ENCODE measurements at places on chromosomes 16 and 17. TPM values are rescaled to one million over a fixed set of nuclear protein-coding genes. Genes with fewer than 3 reads are reported as not detected.

DNA sequence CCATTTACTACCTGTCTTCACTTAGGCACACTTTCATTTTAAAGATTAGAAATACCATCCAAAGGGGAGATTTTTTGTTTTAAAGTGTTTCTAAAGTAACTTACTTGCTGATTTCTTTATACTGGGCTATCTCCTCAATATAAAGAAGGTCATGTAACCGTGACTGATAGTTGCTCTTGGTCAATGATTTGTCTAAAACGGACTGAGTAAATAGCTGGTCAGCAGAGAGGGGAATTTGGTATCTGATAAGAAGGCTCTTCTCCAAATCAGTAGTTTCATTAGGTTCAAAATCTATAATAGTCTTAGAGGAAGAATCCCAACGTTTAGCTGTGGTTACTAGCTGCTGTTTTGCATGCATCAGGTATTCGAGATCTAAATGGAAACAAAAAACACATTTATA, 66.4 kb downstream of the HELZ start:
- no peak for DNase-seq

KRTAP4-9 gene
- not detected for total RNA-seq

DNA sequence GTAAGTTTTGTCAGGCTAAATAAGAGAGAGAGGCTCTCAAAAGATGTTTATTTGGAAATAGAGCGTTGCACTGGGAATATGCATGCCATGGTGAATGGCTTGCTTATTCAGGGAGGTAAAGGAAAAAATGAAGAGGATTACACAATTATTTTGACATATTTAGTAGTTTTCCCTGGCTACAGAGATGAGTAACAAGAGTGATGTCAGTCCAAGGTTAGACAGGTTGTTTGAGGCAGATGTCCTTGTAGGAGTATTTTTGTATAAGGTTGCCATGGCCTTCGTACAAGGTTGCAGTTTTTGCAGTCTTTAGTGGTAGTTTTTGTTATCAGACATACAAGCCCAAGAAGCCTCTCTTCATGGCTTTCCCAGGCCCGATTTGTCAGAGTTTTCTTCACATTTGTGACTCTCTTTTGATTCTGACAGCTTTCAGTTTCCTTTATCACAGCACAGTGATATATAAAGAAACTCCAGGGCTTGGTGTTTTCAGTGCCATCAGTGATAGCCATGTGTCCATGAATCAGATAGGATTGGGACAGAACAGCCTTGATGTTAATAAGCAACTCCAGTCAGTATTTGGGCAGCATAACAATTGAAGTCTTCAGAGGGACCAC, 18.7 kb upstream of the LGALS9 start:
- no peak for DNase-seq

- no peak for DNase-seq
Observed at GRCh38 chr16:70692130-70692872, 6.4 kb upstream of the MTSS2 start.

TMEM114 gene
- total RNA-seq: not detected

DNA sequence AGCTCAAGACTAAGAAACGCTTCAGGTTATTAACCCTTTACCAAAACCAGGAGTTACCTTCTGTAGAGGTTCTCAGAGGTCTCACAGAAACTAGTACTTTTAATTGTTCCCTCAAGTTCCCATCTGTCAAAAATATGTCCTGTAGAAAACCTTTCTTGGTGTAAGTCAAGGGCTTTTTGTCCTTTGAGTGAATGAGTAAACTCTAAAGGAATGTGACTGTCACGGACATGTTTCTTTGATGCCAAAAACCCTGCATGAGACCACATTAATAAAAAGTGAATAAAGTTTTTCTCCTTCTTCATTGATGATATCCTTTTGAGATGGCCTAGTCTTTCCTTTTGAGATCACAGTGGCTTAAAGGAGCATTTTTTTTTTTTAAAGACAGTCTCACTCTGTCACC, 102.9 kb downstream of the NLK start:
- DNase-seq: no peak

TMC5 gene
- 0.41 TPM for total RNA-seq

DNA sequence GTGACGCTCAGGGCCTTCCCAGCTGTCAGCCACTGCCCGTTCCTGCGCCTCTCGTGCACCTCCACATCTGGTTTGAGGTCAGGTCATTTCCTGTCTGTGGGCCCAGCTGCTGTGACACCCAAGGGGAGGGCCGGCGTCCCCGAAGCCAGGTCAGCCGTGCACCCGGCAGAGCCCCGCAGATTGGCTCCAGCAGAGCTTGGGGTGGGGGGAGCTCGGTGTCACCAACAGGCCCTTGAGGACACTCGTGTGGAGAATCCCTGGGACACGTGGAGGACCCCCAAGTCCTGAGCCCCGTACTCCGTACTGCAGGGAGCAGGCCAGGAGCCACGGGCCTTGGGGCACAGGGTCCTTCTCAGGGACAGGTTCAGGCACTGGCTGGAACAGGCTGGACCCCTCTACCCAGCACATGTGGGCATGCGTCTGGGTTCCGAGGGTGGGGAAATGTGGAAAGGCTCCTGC, 4.8 kb downstream of the SPATA2L start:
- no peak for DNase-seq

CHST6 gene
- total RNA-seq: 0.41 TPM

DNA sequence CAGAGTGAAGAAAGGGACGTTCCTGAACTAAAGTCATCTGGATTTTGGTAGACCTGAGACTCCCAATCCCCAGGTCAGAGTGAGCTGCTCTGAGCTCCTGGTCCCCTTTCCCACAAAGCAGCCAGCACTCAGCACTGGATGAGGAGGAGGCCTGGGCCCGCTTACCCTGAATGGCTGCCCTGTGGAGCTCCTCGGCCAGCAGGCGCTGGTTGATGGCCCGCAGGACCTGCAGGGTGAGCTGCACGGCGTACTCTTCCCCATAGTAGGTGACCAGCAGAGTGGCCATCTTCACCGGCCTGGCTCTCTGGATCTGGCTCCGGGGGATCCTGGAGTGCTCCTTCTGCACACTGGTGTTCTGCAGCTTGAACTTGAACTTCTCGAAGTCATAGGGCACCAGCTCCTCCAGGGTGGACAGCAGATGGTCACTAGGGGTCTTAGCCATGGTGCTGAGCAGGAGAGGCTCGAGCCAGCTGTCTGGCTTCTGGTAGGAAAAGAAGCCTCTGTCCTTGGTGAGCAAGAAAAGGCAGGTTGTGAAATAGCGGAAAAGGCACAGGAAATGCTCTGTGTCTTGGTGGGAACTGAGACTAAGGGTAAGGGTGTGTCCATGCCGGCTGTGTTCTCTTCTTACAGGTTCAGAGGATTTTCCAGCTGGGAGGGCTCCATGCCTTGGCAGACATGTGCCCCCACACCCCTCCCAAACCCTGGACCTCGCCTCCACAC, at the start of gene MEFV:
Gene MEFV (minus strand): TSS at position 488 of the 720 bp plus-strand sequence. CDS start 46 bp downstream, at position 442.
- DNase-seq: no peak

DNA sequence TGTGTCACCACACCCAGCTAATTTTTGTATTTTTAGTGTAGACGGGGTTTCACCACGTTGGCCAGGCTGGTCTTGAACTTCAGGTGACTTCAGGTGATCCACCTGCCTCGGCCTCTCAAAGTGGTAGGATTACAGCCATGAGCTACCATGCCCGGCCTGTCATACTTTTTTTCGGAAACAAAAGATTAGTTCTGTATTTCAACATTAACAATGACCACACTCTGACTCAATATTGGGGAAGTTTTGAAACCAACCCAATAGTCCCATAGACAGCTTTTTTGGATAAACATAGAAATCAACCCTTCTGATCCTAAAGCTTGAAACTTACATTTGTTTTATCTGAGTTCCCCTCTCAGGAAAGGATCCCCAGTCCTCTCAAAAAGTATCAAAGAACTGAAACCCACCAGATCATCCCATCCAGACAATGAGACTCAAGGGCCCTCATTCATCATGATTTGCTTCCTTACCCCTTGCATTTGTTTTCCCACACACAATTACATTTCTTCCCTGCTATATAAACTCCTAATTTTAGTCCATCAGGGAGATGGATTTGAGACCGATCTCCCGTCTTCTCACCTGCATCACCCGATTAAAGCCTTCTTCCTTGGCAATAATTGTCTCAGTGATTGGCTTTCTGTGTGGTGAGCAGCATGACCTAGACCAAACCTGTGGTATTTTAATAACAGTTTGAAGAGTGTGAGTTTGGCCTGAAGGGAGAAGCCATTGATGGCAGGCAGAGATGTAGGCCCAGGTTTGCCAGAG, 7.2 kb upstream of the AGRP start:
- DNase-seq: no peak

EPOP gene
- total RNA-seq: 0.82 TPM

LDHD gene
- 2.0 TPM for total RNA-seq

DNA sequence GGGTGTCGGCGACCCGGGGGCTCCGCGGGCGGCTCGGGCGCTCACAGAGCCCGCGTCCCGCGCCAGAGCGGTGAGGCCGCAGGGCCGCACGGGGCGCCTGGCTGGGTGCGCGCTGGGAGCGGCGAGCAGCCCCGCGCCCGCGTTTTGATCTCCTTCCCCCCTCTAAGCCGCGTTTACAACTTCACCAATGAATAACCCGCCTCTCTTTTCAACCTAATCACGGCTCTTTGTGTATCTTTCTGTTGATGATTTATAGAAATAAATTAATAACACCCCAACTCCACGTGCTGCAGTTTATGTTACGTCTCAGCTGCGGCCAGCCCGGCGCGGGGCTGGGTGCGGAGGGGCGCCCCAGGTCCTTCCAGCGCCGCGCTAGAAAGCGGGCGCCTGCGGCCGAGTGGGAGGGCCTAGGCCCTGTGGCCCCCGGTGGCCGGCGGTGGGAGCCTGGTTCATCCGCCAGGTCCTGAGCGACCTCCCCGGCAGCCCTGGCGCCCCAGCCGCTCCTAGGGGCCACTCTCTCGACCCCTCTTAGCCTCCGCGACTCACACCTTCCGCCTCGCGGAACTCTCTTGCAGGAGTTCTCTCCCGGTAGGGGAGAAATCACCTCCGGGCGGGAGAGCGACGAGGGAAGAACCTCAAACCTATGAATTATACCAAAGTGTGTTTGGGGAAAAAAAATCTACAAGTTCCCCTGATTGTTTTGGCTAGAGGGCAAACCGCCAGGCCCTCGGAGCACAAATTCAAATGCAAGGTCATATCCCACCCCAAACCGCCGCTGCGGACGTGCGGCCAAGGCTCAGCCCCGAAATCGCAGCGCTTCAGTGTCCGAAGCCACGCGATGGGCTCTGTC, 1.9 kb downstream of the HNF1B start:
- DNase-seq: no peak

SPN gene
- under 0.01 TPM for total RNA-seq

DNA sequence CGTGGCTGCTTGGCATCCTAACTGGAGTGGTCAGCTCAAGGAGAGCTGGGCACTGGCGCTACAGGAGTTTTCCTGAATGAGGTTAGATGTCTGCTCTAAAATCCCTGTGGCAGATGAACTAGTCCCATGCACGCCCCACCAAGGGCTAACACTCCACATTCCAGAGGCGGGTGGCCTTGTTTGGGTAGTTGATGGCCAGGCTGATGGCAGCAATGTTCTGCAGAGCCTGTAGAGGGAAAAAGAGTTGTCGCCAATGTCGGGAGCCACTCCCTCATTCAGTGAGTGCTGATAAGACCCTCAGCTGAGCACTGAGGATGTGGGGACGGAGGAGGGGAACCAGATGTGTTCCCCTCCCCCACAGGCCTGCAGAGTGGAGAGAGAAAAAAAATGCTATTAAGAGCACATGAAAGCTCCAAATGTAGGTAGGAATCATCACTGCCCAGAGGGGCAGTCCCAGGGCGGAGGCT, 42.5 kb upstream of the ATP2A3 start:
- DNase-seq: no peak

DNA sequence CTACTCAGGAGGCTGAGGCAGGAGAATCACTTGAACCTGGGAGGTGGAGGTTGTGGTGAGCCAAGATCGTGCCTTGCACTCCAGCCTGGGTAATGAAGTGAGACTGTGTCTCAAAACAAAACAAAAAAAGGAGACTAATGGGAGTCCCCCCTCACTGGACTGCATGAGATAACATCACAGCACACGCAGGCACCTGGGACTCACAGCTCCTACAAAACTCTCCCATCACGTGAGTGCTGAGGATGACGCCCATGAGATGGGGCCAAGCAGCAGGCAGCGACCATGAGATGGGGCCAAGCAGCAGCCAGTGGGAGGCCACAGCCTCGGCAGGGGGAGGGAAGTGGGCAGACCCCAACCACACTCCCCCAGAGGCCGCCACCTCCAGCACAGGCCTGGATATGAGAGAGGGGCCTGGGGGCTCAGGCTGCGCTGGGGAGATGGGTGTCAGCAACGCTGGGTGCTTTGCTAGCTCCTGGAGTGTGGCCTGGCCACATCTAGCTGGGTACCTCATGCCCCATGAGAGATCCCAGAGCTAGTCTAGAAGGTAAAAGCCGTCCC, 15.4 kb downstream of the DNAAF8 start:
- DNase-seq: no peak

- no peak for DNase-seq
Observed at GRCh38 chr17:60079401-60080243, 901 bp upstream of the HEATR6 start.

ZNF629 gene
- total RNA-seq: 11.4 TPM

DNA sequence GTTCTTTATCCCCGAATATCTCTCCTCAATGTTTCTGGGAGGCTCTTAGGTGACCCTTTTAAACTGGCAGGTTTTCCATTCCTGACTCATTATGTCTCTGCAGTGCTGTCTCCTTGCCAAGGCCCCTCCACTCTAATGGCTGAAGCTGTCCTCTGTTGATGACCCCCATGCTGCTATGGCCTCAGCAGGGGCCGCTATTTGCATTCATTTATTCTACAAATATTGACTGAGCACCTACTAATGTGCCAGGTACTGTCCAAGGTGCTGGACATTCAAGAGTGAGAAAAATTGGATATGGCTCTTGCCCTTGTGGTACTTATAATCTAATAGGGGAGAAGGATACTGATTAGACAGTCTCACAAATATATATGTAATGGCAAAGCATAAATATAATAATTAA, 55.4 kb downstream of the GP2 start:
- no peak for DNase-seq

- DNase-seq: peak; percentile 40
Observed at GRCh38 chr17:13594762-13595598, 6.7 kb downstream of the HS3ST3A1 start.

DNA sequence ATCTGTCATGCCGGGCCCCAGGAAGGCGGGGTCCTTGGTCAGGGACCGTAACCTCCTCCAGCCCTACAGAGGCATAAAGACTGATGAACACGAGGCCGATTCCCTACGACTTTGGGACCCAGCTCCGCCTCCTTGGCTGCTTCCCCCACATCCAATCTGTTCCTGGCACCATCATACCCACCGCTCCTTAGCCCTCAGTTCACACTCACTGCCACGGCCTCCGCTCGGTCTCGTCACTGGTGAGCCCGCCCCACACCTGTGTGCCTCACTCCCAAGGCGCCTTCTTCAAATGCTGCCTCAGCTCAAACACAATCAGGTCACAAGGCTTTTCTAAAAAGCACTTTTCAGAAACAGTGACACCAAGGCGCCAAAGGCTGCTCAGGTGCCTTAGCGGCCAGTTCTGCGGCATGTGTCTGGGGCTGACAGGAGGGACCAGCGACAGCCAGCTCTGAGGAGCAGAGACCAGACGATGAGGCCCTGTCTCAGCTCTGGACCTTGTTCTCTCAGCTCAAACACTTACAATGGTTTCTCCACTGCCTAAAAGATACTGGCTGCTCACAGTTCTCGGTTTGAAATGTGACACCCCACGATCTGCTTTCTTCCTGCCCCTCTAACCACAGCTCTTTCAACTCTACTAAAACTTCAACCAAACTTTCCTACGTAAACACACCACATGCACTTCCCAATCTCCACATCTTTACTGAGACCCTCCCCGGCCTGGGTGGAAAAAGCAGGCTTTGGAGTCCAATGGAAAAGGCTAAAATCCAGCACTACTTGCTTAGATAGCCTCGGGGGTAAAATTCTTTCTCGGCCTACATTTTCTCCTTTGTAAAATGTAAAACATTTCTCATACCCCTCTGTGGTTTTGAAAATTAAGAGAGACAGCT, 33.2 kb downstream of the CYB5D2 start:
- no peak for DNase-seq

GRCh38 chr16:86443508-86444147, 66.7 kb upstream of the FOXF1 start:
- no peak for DNase-seq

Measured in frontal cortex (tissue), 4 donors.